Lung (tissue), 17 donors: ENCODE measurements at places on chromosomes 1 and 21.

- no peak for DNase-seq
These were observed 23.6 kb upstream of the NEK2 start for GRCh38 chr1:211699059-211699458.

DNA sequence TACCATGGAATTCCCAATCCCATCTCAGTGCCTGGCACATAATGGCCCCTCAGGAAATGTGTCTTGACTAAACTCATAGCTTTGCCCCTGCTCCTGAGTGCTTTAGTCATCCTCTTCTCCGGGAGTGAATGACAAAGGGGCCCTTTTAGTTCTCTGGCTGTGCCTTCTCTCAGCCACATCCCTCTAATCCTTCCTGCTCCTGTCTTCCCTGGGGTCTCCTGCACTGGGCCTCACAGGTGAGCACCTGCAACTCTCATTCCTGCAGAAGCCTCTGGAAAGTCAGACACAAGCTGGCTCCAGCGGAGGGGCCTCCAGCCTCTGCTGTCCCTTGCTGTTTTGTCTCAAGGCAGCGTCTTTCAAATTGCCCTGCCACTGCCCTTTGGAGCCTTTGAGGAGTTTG lies 14.0 kb upstream of the ETV3L start:
- DNase-seq = no peak

DNA sequence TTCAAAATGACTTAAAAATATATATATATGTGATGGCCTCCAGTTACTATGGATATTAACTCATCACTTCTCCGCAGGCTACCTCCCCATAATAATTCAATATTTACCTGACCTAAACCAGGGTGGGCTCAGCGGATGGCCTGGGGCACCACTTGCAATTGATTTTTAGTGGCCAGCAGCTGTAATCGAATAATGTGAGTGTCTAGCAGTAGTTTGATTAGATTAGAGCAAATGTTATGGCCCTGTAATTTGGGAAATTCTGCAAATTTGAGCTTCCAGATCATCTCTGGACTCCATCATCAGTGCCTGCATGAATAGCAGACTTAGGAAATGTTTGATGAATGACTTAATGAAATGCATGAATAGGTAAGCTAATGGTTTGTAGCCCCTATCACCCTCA lies 14.7 kb downstream of the SUSD4 start:
- no peak for DNase-seq

DNA sequence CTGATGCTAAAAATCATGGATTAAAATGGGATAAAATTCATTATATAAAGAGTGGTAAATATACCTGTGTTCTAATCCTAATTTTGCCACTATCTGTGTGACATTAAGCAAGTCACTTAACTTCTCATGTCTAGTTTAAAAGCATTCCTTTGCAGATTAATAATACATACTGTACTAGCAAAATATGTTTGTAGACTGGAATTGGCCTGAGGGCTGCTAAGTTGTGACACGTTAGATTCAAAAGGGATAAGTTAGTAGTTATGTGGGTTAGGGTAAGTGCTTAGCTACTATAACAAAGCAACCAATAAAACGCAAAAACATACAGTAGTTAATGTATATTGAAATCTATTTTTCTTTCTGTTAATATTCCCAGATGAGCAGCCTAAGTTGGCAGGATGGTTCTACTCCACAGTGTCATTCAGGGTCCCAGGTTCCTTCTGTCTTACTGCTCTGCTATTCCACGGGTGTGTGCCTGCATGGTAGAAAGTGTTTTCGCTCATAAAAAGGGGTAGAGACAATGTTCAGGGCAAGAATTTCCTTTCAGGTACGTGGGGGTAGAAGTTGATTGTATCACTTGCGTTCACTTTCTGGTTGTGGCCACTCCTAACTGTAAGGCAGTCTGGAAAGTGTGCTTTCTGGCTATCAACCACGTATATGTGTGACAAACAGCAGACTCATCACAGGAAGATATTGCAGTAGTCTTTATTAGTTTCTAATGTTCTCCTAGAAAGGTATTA lies 239.8 kb downstream of the NFIA start:
- DNase-seq = no peak
